ENCODE measurements at places on chromosomes 16 and 17.

DNA sequence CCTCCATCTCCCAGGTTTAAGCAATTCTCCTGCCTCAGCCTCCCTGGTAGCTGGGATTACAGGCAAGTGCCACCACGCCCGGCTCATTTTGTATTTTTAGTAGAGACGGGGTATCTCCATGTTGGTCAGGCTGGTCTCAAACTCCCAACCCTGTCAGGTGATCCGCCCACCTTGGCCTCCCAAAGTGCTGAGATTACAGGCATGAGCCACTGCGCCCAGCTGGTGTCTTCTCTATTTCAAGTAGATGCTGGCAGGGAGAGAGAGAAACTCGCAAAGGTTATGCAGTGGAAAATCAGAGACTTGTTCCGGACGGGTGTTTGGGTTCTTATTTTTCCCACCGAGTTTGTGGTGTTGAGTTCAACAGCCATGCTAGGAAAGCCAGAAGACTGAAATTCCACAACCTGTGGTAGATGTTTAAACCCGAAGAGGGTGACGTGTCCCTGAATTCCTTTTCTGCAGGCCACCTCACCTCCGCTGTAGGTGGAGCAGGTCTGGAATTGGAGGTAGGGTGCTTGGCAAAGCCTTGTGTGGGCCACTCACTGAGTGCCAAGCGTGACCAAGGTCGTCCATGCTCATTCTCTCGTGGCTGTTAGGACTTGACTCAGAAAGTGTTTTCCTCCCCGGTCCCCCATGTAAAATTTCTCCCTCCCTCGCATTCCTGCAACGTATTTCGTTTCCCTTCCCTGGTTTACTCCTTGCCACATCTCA, 7.3 kb upstream of the ZDHHC7 start:
- no peak for DNase-seq

- no peak for DNase-seq
Observed at GRCh38 chr16:61547626-61548025, 488.6 kb downstream of the CDH8 start.

DNA sequence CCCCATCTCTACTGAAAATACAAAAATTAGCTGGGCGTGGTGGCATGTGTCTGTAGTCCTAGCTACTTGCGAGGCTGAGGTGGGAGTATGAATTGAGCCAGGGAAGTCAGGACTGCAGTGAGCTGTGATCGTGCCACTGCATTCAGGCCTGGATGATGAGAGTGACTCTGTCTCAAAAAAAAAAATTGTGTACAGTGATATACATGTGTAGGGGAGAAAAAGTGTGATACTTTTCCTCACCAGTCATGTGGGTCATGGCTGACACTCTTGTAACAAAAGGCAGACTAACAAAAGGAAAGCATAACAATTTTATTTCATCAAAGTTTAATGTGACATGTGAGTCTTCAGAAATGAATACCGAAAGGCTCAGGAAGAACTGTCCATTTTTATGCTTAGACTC, 2.0 kb upstream of the ABCC12 start:
- no peak for DNase-seq

DNA sequence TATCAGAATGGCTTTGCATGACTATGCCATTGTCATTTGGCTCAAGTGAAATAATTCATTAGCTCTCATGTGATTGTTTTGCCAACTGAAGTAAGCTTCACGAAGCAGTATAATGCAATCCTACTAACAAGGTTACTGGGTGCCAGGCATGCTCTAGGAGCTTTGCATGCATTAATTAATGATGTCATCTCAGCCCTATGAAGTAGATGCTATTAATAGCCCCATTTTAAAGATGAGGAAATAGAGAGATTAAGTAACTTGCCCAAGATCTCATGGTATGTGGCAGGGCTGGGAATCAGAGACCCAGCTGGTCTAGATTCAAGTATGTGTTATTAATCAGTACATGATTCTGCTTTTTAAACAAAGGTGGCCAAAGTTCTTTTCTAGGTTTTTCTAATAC, 14.1 kb downstream of the KRT39 start:
- peak; percentile 55 for DNase-seq
